SW 1271 (cell line): ENCODE measurements at places on chromosomes 11 and 22.

GRCh38 chr11:130181295-130182272 lies 22.0 kb downstream of the ST14 start:
- no peak for DNase-seq

DNA sequence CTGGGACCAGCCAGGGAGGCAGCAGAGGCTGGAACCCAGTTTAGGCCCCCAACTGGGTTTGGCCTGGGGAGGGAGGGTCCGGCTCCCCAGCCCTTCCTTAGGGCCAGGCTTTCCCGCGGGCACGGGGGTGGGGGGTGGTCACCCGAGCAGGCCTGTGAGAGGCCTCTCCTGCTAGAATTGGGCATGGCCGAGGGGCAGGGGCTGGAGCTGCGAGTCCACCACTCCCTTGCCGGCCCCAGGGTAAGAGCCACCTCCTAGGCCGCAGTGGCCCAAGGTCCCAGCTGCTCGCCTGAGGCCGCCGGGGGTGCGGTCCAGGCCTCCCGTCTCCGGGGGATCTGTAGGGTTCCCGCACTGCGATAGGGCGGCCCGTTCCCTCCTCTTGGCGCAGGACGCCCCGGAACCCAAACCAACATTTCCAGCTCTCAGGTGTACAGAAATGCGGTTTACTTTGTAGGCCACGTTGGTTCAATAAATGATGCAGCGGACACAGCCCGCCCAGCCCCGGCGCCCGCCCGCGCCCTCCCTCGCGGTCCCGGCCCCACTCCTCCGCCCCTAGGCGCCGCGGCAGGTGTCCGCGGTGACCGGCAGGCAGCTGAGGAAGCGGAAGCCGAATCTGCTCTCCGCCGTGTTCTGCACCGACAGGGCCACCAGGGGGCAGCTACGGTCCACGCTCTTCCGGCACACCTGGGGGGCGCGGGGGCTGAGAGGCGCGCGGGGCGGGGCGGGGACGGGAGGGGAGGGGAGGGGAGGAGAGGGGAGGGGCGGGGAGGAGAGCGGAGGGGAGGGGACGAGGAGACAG lies 5.9 kb downstream of the LMNTD2 start:
- peak; percentile 51 for DNase-seq

DNA sequence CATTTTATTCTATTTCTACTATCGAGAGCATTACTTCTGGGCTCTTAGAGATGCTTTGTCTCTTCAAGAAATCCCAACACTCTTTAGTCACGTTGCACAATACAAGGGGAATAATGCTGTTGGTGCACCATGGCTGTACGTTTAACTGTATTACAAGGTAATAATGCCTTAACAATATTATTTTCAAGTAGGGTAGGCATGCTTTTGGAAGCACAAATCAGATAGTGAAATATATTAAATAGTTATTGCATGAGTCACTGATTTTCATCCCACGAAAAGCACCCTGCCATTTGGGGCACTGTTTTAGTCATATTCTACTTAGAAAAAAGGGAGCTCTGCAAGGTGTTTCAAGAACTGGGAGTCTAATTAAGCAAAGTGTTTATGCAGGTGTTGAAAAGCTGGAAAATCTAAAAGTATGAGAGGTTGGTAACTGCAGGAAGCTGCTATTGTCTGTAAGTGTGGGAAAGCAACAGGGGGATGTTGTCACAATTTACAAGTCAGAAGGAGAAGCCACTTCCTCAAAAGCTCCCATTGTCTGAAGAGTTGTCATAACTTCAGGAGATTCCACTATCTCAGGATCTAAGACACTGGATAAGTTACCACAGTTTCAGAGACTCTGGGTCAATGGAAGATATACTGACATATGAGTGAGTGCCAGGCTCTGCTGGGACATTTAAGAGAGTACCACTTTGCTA lies 218.2 kb downstream of the JRKL start:
- no peak for DNase-seq

- DNase-seq: no peak
Observed at GRCh38 chr11:104891135-104891534, 7.1 kb downstream of the CASP12 start.

- no peak for DNase-seq
Observed at GRCh38 chr11:36012455-36012854, 68.6 kb downstream of the LDLRAD3 start.

- no peak for DNase-seq
Observed at GRCh38 chr22:30193031-30193775, 53.4 kb downstream of the LIF start.
